ENCODE measurements at places on chromosomes 2 and 18.

DNA sequence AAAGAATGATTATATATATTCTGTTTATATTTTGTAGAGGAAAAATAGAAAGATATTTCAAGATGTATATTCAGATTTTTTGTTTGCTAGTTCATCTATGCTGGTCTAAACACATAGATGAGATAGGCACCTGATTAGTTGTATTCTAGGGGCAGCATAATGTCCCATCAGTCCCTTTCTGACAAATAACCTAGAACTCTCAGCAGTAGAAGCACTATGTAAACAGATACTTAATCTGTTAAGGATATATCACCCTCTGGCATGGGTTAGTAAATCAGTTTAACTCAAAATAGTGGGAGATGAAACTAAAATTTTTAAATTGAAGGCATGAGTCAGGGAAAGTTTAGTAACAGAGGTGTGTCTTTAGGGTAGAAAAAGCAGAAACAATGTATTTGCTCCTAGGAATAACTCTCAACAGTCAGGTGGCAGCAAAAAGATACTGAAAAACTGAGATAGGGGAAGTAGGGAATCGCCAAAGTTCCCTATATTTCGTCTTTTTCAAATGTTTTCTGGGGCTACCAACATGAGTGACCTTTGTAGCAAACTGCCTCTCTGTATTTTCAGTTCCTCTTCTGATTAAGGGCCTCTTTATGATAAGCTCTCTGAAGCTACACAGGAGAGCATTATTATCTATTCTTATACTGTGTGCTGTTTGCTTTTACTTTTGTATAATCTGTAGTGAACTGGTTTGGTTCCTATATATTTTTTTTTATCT is 5.7 kb downstream of the PPP1R1C start:
- DNase-seq: no peak

GRCh38 chr2:109038992-109039391 is 50.0 kb upstream of the EDAR start:
- DNase-seq: no peak

- no peak for DNase-seq
Measured at GRCh38 chr2:8049176-8049575, 632.7 kb upstream of the ID2 start.

- DNase-seq: no peak
Measured at GRCh38 chr2:166784296-166784946, 103.9 kb upstream of the XIRP2 start.

DNA sequence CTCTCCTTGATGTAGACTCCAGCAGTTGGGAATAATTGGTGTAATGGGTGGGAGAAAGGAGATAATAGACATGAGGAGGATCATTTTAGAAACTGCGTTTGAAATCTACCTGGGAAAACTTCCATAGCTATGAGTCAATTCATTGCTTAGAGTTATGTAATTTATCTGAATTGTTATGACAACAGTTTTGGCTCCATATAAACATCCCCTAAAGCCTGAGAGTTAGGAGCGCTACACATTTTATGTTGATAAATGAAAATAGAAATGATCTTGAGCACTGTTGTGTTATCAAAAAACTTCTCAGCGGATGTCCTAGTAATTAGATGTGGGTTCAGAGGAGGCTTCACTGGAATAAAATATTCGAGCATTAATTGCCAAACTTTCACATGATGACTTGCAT is 573.4 kb downstream of the TSN start:
- no peak for DNase-seq

DNA sequence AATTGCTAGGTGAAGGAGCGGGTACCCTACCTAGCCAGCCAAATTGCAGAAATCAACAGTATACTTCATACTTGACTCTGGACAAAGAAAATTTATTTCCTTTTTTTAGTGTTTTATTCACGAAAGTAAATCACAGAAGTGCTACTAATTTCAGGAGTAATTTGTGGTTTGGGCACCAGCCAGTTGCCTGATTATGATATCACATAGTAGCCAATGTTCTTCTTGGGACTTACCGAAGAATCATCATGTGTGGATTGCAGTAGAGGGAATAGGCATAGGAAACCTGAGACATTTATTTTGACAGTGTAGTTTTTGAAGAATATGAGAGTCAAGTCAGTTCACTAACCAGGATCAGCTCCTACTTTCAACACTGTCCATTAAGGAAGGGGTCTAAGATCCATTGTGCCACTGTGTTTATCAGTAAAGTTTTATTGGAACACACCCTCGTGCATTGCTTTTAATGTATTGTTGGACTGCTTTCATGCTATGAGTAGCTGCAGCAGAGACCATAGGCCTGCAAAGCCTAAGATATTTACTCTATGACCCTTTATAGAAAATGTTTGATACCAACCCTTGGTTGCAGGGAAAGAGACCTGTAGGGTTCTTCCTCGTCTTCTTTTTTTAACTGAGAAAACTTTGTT is 32.1 kb downstream of the TNFRSF11A start:
- DNase-seq: no peak

GRCh38 chr2:18926631-18927524 is 337.5 kb upstream of the NT5C1B start:
- DNase-seq: no peak

DNA sequence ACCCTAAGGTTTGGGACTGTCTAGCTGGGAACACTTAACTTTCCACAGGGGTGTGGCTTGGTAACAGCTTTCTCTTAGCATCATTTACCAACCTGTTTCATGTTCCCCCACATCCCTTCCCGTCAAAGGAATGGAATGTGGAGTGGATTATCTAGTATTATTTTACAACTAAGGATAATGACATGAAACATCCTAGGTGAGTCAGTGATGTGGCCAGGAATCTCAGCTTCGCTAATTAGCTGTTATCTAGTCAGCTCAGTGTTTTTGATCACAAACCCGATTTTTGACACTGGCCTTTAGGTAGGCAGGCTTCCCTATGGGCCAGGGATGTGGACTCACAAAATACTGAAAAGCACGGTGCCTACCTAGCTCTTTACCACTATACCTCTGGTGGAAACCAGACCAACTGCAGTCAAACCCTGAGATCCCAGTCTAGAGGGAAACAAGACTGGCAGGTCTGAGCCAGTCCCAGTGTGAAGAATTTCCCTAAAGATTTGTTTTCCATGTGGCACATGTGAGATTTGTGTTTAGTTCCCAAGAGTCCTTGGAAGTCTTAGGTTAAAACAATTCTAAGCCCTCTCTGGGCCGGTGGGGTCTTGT is 2.8 kb upstream of the NRP2 start:
- no peak for DNase-seq

GRCh38 chr2:231277962-231278361 is 79.5 kb downstream of the ARMC9 start:
- no peak for DNase-seq

- no peak for DNase-seq
Measured at GRCh38 chr2:178385595-178386148, 65.3 kb downstream of the PRKRA start.

DNA sequence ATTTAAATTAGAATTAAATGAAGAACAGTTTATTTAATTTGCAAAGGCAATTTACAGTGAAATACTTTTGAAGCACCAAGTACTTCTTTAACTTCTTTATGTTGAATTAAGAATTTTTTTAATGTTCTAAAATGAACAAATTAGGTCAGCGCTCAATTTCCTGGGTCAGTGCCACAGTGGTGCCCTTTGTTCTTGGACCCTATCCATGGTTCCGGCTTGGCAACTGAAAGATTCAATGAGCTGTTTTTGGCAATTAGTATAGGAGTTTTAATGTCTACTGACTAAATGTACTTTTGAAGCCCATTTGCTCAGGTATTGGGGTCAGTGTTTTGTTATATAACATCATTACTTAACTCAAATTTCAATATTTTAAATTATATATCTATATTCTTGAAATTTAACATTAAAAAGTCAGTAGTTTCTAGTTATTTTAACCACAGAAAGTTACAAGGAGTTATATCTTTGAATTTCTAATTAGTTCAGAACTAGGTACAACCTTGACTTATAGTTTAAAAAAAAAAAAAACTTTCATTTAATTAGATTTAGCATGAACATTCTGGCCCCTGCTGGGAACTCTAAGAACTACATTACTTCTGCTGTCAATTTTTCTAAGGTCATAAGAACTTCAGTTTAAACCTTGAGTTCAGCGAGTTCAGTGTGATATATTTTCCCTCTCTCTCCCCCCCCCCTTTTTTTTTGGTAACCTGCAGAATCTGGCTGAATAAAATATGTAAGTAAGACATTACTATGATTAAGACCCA is 7.6 kb upstream of the MSTN start:
- peak; percentile 5 for DNase-seq

GRCh38 chr2:43345391-43345813 is 119.0 kb upstream of the ZFP36L2 start:
- DNase-seq: no peak

- no peak for DNase-seq
Measured at GRCh38 chr2:648476-649424, 28.5 kb downstream of the TMEM18 start.

DNA sequence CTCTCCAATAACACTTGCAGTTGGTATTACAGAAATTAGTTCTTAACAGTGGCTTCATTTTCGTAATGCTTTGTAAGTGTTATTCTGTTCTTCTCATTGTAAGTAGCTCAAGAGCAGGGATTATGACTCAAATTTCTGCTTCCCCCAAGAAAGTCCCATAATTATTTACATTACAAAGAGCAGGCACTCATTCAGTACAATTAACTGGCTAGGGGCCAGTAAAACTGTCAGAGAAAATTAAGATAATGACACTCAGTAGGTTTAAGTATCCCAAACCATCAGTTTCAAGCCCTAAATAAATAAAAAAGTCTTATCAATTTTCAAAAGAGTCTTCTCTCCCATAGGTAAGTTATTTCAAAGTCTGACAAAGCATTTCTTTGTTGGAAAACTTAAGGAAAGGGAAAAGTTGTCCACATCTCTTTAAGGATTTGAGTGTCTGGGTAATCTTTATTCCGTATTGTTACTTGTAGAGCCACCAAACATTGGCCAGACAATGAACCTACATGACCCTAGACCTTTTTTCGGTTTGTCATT is 137.1 kb downstream of the ARHGAP28 start:
- DNase-seq: no peak

DNA sequence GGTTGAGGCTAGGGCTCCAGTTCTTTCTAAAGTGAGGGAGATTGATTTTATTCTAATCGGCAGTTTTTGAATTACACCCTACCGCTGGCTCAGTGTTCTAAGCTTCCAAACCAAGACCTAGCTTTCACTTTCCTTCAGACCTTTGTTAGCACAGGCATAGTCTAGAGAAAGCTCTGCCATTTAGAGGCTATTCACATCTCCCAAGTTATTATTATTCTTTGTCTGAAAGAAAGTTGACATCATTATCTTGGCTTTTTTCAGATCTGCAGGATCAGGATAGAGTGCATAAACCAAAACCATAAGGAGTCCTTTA is 276.8 kb downstream of the ASXL3 start:
- no peak for DNase-seq

DNA sequence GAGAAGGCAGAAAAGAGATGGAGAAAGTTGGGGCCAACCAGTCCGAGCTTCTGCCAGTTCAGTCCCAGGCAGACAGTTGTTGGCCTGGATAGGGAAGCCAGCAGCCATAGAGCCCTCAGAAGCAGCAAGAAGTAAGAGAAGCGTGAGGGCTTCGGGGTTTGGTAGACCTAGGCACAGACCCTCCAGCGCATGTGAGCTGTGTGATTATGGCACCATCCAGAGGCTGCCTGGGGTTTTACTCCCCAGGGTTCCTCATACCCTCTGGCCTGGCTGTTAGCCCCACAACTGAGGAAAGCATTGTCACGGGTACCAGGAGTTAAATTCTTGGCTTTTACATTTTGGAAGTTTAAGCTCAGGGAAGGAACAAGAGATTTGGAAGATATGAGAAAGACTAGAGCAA is 93.7 kb upstream of the RAB6C start:
- no peak for DNase-seq

- DNase-seq: no peak
Measured at GRCh38 chr2:129550536-129550935, 428.9 kb upstream of the RAB6C start.

DNA sequence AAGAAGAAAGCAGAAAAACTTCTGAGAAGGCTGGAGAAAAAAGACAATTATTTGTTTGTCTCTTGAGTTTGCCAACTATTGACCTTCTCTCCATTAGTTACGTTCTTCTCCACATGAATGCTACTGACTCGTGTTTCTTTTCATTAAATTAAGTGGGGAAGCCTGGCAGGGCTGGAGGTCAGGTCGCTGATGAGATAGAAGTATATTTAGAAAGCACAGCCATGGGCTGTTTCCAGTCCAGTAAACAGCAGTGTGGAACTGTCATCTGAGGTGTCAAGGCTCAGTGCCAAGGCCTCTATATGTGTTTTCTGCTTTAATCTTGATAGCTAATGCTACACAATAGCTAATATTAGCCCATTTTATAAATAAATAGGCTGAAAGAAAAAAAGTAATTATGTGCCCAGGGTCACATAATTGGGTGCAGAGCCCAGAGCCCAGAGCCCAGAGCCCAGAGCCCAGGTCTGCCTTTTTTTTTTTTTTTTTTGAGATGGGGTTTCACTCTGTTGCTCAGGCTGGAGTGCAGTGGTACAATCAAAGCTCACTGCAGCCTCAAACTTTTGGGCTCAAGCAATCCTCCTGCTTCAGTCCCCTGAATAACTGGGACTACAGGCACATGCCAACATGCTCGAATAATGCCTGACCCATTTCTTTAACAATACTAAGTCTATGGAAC is 6.3 kb downstream of the MSGN1 start:
- DNase-seq: no peak

DNA sequence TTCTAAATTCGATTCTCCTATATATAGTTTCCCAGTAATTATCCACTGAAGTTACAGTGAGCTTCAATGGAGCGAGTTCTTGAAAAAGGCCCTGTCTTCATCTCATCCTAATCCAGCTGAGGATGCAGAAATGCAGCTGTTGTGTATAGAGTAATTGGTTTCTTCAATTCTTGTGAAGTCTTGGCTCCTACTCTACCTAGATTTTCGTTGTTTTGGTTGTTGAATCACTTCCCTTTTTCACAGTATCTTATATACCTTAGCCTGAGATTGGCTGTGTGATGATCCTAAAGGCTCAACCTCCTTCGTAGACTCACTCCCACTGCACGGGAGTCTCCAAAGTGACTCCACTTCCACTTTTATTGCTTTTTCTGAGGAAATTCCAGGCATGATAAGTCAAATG is 280.4 kb downstream of the PARD3B start:
- DNase-seq: no peak

DNA sequence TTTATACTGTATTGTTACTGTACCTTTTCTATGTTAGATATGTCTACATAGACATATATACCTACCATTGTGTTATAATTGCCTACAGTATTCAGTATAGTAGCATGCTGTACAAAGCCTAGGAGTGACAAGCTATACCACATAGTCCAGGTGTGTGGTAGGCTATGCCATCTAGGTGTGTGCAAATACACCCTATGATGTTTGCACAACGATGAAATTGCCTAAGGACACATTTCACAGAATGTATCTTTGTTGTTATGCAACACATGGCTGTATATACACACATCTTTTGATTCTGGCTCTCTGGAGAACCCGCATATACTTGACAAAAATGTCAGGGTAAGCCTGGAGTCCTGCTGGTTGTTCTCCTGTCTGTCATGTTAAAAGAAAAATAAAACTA is 85.1 kb downstream of the BCL2L11 start:
- no peak for DNase-seq

- no peak for DNase-seq
Measured at GRCh38 chr2:237617587-237617982, 9.8 kb upstream of the LRRFIP1 start.
